ENCODE measurements at places on chromosomes 5 and 9.

DNA sequence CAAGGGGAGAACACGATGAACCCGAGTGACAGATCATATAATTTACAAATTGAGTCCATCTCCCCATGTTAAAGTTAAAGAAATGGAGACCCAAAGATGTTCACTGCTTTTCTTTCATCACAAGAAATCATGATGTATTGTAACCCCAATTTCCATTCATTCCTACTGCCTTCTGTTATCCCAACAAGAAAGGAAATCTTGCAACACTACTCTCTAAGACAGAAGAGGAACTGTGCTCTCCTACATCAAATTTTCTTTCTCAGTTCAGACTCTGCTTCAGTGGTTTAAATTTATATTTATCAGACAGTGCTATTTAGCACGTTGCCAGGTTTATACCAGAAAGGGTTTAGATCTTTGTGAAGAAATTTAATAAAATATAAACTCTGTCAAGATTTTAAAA is 83.8 kb upstream of the RASA1 start:
- DNase-seq, result no peak

DNA sequence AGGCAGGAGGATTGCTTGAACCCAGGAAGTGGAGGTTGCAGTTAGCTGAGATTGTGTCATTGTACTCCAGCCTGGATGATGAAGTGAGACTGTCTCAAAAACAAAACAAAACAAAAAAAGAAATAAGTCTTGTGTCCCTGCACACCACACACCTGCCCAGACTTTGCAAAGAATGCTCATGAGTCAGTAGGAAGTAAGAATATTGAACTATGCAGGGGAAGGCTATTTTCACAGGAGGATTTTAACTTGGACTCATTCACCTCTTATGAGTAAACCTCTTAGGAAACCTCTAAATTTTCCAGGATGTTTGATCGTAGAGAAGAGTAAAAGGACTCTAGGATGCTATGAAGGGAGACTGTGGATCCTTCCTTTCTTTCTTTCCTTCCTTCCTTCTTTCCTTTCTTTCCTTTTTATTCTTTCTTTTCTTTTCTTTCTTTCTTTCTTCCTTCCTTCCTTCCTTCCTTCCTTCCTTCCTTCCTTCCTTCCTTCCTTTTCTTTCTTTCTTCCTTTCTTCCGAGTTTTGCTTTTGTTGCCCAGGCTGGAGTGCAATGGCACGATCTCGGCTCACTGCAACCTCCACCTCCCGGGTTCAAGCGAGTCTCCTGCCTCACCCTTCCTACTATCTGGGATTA is 96.7 kb upstream of the CLINT1 start:
- DNase-seq, result no peak

GRCh38 chr5:145445027-145445426 is 390.1 kb downstream of the PRELID2 start:
- no peak for DNase-seq

- no peak for DNase-seq
Measured at GRCh38 chr9:7094576-7094975, 336.8 kb downstream of the KDM4C start.

DNA sequence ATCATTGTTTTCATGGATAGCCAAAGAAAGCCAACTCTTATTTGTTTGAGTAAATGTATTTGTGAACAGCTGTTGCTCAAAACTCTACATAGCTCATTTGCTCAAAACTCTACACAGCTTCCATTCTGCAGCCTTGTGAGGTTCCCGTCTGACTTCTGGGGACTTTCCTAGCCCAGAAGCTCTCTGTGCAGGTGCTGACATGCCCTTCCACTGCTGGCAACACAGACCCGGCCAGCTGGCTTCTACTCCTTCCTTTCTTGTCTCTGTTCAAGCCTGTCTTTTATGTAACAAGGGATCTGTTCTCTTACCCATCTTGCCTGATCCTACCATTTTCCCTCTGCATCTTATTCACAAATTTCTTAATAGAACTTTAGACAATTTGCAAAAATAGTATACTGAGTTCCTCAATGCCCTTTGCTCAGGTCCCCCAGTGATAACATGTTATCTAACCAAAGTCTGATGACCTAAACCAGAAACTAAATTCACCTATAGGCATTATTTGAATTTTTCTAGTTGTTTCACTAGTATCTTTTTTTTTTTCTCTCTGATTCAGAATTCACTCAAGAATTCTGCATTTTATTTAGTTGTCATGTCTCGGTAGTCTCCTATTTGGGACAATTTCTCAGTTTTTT is 556.5 kb upstream of the SEMA6A start:
- DNase-seq, result no peak

DNA sequence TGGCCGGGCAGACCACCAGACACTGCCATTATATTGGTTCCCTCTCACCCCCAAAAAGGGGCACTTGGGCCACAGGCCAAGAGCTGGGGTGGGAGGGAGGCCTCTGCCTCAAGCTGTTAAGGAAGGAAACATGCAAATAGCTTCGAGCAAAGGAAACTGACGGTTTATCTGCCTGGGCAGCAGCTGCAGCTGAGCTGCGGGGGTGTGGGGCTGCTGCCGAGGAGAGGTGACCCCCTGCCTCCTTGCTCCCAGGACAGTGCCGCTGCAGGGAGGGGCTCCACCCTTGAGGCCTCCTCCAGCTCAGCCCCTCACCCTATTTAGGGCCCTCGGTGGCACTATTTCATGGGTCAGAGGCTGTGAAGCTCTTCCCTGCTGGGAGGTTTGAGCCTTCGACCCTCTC is 789 bp downstream of the DOK3 start:
- no peak for DNase-seq

GRCh38 chr9:112361601-112362000 is 18.3 kb upstream of the HSDL2 start:
- DNase-seq, result peak; percentile 56

DNA sequence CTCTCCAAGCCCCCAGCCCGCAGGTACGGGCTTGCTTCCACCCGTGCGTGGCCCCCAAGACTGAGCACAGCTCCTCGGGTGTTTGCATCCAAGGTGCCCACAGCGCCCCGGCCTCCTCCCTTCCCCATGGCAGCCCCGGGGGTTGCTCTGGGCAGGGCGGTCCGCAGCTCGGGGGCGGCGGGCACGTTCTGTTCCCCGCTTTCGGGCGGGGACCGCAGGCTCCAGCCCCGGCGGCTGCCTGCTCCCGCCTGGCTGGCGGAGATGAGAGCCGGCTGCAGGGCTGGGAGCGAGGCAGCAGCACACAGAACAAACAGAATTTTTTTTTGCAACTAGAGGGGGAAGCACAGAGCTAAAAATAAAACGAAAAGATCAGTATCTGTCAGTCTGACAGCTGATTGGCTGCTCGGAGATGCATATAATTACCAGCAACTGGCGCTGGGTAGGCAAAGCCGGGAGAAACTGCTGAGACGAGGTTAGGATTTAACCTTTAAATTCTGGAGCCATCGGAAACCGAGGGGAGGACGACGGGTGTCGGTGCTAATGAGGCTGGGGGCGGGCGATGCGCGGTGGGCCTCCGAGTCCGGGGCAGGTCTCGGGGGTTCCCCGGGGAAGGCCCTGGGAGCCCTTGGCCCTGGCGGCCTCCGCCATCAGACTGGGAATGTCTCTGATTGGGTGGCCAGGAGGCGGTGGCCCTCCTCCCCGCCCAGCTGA is 142.7 kb upstream of the IER5L start:
- DNase-seq, result peak; percentile 61

DNA sequence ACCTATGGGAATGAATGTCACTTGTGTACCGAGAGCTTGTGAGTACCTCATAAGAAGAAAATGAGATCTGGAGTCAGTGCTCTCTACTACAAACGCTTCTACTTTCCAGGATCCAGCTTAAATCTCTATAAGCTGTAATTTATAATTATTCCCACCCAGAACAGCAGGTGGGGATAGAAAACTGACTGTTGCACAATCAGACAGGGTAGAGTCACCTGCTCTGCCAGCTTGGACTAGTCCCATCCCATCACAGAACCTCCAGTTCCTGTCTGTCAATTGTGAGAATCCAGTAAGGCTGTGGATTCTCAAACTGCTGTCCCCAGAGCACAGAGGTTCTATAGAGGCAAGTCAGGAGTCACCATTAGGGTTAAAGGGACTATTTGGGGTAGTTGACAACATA is 2.0 kb downstream of the SPINK7 start:
- no peak for DNase-seq

DNA sequence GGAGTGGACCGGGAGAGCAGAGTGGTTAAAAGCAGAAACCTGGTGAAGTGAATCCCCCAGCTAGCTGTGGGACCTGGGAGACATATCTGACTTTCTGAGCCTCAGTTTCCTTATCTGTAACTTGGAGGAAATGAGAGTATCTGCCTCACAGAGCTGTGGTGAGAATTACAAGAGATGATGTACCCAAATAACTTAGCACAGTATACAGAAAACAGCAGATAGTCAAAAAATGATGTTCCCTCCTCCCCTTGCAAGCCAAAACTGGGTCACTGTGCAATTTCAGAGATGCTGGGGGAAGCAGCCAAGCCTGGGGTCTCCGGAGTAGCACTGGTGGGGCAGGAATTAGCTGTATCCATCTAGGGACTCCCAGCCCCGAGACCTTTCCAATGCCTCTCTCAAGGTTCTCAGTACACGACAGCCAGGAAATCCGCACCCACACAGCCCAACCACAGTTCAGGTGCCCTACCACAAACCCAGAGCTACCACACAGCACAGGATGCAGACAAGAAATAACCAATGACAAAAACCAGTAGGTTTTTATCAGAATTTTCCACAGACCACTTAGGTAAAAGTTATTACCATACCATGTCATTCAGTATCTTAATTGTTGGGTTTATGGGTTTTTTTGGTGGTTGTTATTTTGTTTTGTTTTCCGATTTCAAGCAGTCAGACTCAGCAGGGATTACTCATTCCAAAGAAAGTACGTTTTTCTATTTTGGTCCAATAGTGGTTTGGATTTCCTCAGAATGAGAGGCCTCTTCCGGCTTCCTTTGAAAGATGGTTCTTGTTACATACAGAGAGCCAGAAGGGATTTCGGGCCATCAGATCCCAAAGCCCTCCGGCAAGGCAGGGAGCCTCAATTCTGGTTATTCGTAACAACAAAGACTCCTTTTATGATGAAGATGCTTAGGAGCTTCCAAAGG is 4.9 kb upstream of the HRH2 start:
- peak; percentile 94 for DNase-seq

GRCh38 chr9:114484215-114484853 is 20.9 kb downstream of the WHRN start:
- peak; percentile 63 for DNase-seq

- DNase-seq, result no peak
Measured at GRCh38 chr5:142221091-142221860, 103.5 kb downstream of the SPRY4 start.

DNA sequence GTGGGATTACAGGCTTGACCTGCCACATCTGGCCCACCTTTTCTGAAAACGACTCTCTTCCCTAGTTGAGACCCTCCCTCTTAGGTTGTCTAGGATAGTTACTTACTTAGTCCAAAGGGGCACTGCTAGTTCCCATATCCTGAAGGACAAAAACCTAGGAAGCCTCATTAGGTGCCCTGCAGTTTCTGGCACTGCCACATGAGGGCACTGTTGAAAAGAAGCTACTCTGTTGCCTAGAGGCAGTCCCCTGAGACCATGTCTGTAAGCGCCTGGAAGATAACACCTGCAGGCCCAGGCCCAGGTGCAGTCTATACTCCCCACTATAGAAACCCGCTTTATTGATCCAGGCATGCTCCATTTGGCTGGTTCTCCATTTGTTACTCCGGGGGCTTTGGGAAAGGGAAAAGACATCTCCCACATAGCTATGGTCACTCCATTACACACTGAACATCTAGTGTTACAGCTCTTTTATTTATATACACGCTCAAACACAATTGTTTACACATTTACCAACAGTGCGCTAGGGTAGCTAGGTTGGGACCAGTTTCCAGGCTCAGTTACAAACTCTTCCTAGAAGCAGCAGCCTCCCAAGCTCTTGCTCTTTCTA is 73.4 kb upstream of the PPARGC1B start:
- peak; percentile 38 for DNase-seq

- no peak for DNase-seq
Measured at GRCh38 chr9:35609820-35610163, 4.7 kb downstream of the TESK1 start.

GRCh38 chr5:150661821-150662596 is 958 bp downstream of the MYOZ3 start:
- DNase-seq, result no peak

GRCh38 chr5:39100851-39101396 is 26.7 kb upstream of the RICTOR start:
- no peak for DNase-seq

GRCh38 chr5:107486489-107486888 is 184.2 kb downstream of the EFNA5 start:
- DNase-seq, result peak; percentile 85

DNA sequence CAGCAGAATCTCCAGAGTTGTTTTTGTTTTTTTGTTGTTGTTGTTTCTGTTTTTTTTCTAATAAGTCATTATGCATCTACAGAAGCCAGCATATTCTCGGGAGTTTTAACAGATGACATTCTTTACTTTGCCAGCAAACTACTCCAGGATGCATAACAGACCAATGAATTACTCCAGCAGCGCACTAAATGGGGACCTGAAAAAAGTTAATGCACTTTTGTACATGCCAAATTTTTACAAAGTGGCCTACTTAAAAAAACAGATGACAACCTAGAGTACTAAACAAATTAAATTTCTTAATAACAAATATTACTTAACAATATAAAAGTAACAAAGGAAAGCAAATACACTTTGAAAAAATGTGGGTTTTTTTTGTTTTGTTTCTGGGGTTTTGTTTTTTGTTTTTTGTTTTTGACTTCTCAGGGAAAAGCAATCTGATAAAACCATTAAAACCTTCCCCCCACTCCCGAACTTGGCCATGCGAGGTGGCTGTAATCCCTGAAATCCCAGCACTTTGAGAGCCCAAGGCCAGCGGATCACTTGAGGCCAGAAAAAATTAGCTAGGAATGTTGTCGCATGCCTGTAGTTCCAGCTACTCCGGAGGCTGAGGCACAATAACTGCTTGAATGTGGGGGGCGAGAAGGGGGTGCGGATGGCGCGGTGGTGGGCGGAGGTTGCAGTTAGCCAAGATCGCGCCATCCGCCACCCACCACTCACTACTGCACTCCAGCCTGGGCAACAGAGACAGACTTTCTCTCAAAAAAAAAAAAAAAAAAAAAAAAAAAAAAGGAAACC is 352.4 kb downstream of the CETN3 start:
- DNase-seq, result no peak

DNA sequence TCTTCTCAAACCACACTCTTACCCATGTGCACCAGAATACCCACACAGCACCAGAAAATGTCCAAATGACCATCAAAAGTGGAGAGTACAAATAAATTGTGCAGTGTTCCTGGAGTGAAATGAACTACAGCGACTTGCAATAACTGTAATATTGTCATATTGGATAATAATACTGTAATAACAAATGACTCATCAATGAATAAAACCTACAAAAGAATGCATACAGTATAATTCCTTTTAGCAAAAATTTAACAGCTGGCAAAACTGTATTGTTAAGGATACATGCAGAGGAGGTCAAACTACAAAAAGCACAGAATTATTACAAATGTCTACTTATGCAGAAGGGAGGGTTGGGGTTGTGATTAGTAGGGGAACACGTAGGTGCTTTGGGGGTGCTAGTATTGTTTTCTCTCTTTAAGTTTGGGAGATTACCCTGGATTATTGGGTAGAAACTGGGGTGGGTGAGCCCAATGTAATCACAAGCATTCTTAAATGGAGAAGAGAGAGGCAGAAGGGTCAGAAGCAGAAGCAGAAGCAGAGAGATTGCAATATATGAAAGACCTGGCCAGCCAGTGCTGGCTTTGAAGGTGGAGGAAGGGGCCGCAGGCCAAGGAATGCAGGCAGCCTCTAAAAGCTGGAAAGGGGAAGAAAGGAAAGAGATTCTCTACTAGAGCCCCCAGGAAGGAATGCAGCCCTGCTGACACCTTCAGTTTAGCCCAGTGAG is 21.8 kb downstream of the IRF1 start:
- no peak for DNase-seq

- no peak for DNase-seq
Measured at GRCh38 chr5:168137265-168137664, 154.2 kb upstream of the WWC1 start.

GRCh38 chr9:122005597-122005996 is 87.5 kb downstream of the TTLL11 start:
- DNase-seq, result no peak
